Stimulated activated CD8-positive, alpha-beta memory T cell treated with anti-CD3 and anti-CD28 coated beads, Interleukin-12 subunit alpha, Interleukin-12 subunit beta, amount 100 ng/mL, for 1 hour (primary cell): ENCODE measurements at places on chromosomes 1 and 21.

DNA sequence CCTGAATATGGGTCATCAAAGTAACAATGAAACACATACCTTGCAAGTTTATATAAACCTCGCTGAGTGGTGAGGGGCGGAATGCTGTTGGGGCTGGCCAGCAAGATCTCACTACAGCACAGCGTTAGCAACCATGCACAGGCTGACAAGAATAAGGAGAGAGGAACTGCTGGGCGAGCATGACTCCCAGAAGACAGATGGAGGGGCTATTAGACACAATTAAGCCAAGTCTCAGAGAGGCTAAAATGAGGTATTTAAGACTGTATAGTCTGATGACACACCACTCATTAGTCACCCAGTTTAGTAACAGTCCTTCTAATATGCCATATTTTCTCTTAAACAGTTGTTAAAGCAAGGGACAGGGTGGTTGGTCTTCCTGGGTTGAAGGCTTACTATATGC lies 340.2 kb upstream of the NR5A2 start:
- DNase-seq, result no peak

- DNase-seq, result no peak
Observed at GRCh38 chr1:74629283-74629682, 44.3 kb downstream of the ERICH3 start.

DNA sequence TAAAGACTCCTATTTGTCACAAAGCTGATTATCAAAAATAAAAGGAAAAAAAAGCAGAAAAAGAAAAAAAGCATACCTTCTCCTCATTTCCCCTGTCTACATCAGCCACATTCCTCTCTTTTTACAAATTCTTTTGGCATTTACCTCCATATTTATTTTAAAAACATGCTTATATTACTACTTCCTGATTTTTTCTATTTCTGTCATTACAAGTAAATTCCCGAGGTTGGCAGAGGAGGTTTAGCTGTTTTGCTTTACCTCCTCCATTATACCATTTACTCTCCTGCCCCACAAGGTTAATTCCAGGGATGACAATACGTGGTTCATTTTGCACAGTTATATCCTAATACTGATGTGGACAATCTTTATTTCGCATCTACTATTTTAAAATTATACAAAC lies 26.3 kb upstream of the CD34 start:
- DNase-seq, result no peak

- no peak for DNase-seq
Observed at GRCh38 chr21:40967771-40968170, 120.8 kb upstream of the DSCAM start.

- DNase-seq, result no peak
Observed at GRCh38 chr1:202291961-202292712, 49.6 kb downstream of the UBE2T start.

- DNase-seq, result no peak
Observed at GRCh38 chr1:108679586-108680213, 12.4 kb upstream of the PRPF38B start.

DNA sequence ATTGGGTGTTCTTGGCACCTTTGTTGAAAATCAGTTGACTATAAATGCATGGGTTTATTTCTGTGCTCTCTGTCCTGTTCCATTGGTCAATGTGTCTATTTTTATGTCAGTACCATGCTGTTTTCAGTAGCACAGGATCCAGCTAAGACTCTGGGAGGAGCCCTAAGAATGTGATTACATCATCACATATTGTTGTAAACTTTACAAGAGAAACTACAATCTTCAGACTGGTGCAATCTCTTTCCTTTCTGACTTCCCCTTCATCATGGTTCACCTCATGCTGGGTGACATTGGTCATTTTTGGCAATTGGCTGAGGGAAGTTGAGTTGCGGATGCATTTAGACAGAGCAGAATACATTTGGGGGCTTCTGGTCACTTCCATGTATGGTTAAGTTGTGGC lies 88.4 kb downstream of the C21orf91 start:
- DNase-seq, result no peak
